HCT116 (cell line): ENCODE measurements at places on chromosomes 6 and 20.

GRCh38 chr6:132715881-132716637 is 2.2 kb upstream of the VNN1 start:
- no peak for DNase-seq

GRCh38 chr20:16801919-16802651 is 53.9 kb downstream of the OTOR start:
- peak; percentile 56 for DNase-seq

- no peak for DNase-seq
Observed at GRCh38 chr6:16594849-16595248, 166.4 kb downstream of the ATXN1 start.

DNA sequence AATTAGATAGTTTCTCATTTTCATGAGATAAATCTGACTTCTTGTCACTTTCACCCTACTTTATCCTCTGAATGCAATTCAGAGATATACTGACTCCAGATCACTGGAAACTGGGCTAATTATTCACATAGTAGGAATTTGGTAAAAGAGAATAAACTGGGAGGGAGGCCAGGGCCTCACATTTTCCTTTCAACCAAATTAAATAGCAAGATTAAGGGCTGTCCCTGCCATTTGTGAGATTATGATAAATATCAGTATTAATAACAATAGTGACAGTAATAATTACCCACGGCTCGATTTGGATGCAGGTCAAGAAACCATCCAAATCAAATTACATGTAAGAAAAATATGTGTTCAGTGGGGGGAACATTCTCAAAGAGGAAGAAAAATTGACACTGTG is 140.5 kb downstream of the CD83 start:
- DNase-seq: no peak

GRCh38 chr6:10401632-10402223 is 13.1 kb downstream of the TFAP2A start:
- DNase-seq: no peak

- no peak for DNase-seq
Observed at GRCh38 chr20:1702328-1702727, 44.7 kb upstream of the SIRPG start.

DNA sequence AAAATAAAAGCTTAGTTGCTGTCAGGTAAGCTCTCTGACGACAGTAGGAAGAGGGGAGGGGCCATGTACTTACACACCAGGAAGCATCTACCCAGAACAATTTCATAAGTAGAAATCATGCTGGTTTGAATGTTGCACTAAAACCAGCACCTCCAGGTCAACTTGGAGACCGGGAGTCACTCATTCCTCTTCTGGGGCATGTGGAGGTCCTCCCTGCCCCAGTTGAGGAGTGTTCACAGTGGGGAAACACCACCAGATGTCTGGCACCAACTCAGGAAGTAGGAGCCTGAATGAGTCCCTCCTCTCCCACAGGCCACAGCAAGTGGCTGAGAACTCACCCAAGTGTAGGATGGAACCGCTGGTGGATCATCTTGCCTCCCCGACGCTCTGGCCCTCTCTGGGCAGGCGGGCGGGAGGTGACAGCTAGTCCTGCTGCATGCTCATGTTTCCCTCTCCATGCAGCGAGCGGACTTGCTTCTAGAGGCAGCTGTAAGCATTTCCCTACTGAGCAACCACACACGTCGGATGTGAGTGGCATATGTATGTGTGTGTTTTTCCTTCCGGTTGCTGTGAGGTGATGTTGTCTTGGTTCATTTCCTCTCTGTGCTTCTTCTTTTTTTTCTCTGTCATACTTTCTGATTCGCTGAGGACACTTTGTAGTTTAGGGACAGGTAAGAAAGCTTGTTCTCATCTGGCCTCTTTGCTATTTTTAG is 149.5 kb upstream of the NEDD9 start:
- DNase-seq: no peak

DNA sequence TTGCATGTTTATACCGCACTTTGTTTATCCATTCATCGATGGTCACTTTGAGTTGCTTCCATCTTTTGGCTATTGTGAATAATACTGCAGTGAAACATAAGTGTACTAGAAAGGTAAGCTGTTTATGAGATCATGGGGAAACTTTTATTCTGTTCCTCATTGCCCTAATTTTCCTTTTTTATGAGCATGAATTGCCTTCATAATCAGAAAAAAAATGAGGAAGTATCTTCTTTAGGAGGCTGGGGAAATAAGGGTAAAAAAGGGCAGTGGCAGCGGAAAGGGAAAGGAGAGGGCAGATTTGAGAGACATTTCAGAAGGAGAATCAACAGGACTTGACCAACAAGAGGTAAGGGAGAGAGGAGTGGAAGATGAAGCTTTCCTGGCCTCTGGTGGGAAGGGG is 14.3 kb upstream of the SERINC3 start:
- DNase-seq: no peak

DNA sequence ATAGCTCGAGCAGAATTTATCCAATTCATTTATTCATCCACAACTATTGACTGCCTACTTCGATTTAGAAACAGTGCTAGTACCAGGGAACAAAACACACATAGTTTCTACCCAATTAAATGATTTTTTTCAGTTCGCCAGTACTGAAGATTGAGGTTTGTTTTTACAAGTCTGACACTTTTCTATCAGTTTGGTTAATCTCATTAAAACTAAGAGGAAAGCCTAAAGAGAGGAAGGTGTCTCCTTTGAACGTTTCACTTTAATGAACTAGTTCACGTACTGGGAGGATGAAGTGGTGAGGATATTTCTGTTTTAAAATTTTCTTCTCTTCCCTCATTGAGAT is 570 bp upstream of the ANKS1A start:
- DNase-seq: no peak

- no peak for DNase-seq
Observed at GRCh38 chr6:9532621-9533557, 882.0 kb downstream of the TFAP2A start.

DNA sequence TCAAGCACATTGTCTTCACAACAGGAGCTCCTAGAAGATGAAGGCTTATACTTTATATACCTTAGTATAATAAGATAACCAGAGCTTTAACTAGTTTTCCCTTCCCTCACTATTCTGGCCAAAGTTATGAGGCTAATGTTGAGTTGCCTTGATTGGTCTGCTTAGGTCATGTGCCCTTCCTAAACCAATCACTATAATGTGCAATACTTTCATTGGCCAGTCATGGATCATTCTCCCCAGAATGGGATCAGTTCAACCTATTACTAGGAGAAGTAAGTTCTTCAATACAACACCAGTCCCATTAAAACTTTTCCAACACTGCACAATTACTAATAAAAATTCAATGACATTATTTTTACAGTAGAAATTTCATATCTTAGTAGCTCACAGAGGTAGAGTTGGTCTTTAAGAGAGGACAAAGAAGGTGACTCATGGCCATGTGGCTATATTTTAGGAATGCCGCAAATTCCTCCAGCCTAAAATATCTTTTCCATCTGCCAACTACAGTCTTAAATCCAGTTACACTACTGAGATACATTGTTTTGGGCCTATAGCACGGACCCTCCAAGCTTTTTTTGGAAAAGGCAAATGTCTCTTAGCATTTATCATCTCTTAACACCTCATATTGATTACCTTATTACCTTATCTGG is 12.5 kb upstream of the POU3F2 start:
- no peak for DNase-seq

GRCh38 chr6:140001005-140001404 is 626.6 kb upstream of the CITED2 start:
- no peak for DNase-seq

GRCh38 chr6:82597201-82597600 is 233.6 kb downstream of the TPBG start:
- DNase-seq: no peak

- DNase-seq: no peak
Observed at GRCh38 chr20:22619806-22620205, 35.4 kb upstream of the FOXA2 start.

DNA sequence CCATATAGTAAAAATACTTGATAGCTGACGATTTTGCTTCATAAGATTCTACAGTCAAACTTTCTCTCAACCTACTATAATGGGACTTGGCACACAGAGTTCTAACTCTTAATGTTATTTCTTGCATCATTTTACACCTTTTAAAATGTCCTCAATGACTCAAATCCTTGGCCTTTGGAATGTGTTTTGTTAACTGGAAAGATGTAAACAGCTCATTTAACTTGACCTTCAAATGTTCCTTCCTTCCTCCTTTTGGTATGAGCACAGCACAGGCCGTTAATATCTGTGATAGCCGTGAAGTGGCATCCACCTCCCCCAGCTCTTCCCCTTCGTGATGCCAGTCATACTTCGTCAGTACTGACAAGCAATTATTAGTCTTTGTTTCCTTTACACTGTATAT is 972.0 kb upstream of the CITED2 start:
- DNase-seq: no peak

DNA sequence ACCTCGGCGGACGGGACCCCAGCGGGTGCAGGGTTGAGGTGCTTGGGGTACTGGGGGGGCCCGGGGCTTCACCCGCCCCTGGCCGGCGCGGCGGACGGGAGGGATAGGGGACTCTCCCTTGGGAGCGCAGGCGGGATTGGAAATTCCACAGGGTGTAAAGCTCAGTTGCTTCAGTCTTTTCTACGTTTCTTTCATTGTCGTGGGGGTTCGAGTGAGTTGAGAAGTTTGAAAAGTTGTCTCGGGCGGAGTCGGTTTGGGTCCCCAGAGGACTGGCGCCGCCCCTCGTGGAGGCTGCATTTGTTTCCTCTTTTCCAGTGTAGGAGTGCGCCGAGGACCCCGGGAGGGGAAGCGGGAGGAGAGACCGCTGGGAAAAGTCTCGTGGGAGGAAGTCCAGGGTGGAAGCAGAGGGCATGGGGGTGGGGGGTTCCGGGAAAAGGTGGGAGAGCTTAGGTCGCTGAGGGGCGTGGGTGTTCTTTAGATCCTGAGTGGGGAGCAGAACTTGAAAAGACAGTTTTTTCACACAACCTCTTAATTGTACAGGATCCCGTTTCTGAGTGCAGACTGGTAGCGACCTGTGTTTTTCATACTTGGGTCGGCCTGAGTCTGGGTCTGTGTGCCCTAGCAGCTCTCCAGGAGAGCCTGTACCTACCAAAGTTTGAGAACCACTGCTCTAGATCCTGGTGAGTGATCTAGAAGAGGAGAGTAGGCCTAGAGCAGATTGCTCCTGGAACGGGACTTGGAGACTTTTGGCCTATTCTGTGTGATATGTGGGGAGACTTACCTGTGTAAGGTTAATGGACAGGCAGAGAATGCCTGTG is 495 bp downstream of the FAM83B start:
- no peak for DNase-seq

GRCh38 chr6:167300902-167301777 is 10.0 kb downstream of the UNC93A start:
- no peak for DNase-seq

DNA sequence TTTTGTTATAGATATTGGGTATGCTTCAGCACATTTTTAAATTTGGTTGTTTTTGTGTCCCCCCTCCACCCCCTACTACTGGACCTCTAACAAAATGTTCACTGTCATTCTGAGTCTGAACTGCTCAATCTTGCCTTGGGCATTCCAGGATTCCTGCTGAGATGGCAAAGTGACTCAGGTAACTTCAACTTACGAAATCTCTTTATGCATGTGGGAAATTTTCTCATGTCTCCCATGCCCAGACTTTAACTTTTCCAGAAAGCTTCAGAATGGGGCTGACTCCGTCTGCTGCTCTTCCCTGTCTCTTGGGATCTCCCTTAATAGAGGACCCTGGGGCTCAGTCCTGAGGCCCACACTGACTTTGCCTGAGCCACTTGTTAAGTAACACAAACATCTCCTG is 14.0 kb downstream of the CYP39A1 start:
- no peak for DNase-seq

DNA sequence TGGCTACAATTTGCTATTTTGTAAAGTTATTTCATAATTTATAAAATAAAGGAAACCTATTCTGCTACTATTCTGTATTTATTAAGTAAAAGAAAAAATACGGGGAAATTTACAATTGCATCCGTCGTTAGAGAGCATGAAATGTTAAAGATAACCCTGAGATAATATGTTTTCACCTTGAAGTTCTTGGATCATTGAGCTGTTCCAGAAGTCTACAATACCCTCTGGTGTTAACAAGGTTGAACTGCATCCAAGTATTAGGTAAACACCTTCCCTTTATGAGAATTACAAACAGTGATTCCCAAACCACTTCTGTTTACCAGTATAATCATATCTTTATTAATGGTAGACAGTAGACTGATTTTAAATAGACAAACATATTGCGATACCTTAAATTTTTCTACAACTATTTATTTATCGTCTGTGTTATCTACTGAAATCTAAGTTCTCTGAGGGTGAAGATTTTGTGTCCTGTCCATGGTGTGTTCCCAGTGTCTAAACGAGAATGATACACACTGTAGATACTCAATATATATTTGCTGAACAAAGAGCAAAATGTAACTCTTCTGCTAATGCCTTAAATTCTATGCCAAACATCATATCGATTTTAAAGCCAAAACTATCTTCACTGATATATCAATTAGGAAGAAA is 28.2 kb downstream of the TBC1D32 start:
- DNase-seq: peak; percentile 35

DNA sequence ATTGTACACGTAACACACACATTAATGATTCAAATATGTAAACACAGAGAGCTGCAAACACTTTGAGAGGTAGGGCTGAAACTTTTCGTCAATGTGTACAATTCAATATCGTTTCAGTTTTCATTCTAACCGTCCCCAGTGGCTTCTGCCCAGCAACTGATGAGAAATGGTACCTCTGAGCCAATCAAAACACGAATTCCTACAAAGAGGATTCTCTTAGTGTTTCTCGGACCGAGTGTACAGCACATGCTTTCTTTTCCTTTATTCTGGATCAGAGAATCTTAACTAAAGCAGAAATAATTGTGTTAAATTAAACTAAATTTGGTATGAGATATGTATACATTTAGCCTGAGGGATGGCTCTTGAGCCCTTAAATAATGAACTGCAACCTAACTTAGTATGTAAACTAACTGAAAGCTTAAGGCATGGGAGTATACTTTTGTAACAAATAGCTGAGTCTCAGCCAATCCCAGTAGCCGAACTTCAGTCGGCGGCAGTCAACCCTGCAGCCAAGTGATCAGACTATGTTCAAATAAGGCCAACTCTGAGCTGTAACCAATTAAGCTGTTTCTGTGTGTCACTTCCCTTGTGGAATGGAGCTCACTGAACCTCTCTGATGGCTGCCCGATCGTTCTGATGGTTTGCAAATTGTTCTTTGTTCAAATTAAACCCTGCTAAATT is 16.1 kb downstream of the BTN2A1 start:
- DNase-seq: peak; percentile 83

- no peak for DNase-seq
Observed at GRCh38 chr6:14860774-14861173, 385.1 kb upstream of the JARID2 start.

- no peak for DNase-seq
Observed at GRCh38 chr6:117266257-117267053, 1.1 kb downstream of the VGLL2 start.

GRCh38 chr6:54578261-54578660 is 268.3 kb upstream of the FAM83B start:
- no peak for DNase-seq

DNA sequence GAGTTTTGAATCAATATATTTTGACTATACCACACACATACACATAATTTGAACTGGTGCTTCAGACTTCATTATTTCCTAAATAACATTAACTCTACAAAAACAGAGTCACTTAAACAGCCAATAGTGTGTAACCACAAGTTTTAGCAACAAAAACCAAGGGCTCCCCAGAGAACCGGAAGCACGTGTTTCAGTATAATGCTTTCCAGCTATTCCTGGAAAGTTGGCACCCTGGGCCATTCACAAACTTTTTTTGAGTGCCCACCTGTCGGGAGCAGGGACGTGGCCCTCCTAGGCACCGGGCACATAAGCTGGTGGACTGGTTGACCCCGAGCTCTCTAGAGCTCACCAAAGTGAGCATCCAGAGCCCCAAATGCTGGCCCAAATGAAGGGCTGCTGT is 1.9 kb upstream of the SLC35D3 start:
- DNase-seq: no peak

- no peak for DNase-seq
Observed at GRCh38 chr6:35363293-35363750, 21.0 kb downstream of the PPARD start.
